Brain microvascular endothelial cell (primary cell): ENCODE measurements at places on chromosomes 2 and 18.

GRCh38 chr2:101895039-101895438 is 96.7 kb upstream of the IL1R2 start:
- no peak for DNase-seq

DNA sequence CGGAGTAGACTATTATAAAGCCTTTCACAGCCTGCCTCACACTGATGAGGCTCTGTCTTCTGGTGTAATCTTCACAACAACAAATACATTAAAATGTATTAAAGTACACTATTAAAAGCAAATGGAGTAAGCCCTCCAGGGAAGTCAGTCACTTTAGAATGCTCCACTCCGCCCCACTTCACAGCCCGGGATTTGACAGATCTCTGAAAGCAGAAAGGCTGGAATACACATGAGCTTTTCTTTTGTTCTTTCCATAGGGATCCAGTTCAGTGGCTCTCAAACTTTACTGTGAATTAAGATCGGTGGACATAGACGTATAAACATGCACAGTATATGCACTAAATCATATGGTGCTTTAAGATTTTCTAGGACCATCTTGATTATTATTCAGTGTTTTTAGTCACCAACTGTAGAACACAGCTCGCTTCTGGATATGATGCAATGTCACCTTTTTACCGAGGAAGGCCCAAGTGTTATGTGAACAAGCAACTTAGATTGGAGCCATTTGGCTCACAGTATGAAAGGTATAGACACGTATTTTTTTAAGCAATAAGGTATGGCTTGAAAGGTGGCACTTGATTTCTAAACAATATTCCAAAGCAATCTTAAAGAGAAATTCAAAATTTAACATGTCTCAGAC is 151.1 kb downstream of the PRKCE start:
- DNase-seq, result no peak

DNA sequence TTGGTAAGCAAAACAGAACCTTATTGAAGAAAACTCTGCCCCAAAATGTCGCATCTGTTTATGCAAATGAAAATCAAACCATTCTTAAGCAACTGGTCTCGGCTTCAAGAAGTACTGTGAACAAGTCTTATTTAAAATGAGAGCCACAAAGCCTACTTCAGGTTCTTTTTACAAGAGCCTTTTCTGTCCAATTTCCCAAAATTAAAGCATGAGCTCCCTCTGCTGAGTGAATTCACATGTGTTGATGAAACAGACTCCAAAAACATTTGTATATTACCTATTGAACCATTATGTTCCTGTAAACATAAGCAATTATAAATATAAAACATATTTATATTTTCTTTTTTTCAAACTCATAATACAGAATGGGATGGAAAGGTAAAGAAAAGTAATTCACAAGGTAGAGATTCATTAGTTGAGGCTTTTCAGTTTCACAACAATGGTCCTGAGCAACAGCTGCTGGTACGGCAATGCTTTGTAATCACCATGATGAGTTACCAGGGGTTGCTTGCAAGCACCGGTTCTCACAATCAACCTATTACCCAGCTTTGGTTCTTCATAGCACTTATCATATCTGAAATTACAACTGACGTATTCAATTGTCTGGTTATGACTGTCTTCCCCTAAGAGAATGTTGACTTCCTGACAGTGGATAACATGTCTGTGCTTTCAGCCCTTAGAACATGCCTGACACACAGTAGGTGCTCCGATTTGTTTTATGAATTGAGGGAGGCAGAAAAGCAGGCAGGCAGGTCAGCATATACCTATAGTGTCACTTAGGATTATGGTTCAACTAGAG is 108.4 kb upstream of the BZW1 start:
- DNase-seq, result peak; percentile 67

GRCh38 chr2:162317861-162318327 is 590 bp downstream of the IFIH1 start:
- DNase-seq, result peak; percentile 5

- no peak for DNase-seq
These were observed 136.1 kb upstream of the TTC39C start for GRCh38 chr18:23878336-23878900.

- DNase-seq, result no peak
These were observed 218.6 kb downstream of the IRS1 start for GRCh38 chr2:226581004-226581403.

- DNase-seq, result no peak
These were observed 11.8 kb downstream of the TTLL4 start for GRCh38 chr2:218722419-218722818.

DNA sequence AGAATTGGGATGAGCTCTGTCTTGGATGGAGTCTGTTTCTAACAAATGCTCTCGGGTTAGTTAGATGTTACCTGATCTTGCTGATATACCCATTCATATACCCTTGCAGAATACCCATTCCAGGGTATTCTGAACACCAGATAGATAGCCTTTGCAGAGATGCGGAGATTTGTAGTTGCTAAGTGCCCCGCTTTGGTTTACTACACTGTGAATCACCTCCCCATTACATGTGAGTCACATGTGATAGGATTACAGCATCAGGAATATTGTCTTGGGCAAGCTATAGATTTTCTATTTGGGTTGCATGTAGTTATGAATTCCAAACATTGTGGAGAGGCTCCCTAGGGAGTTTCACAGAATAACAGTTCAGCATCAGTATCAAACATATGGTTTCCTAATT is 3.8 kb downstream of the VSNL1 start:
- peak; percentile 79 for DNase-seq

DNA sequence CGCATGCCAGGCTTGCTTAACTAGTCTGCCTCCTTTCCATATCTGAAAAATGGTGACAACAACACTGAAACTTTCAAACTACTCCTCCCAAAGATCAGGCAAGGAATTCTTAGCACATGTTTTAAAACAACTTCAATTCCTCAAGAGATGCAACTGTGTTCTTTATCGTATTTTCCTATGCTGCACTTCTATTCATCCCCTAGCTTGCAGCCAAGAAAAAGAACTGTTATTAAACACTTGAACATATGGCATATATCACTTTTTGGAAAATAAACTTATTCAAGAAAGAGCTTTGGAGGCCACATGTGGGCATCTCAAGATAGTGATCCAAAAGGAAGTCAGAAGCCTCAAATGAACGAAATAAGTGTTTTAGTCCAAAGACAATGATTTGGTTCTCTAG is 75.6 kb upstream of the STAM2 start:
- DNase-seq, result no peak

DNA sequence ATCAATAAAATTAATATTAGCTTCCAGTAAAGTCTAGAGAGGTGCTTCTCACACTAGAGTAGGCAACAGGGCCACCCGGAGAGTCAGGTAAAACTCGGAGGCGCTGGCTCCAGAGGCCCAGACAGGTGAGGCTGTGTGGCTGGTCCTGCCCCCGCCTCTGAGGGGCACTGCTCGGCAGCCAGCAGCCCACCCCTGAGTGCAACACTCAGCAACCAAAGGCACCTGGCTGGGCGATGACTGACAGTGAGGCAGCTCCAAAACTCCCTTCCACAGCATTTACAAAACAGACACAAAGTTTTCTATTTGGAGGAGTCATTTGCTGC is 138.8 kb upstream of the ID2 start:
- DNase-seq, result no peak

DNA sequence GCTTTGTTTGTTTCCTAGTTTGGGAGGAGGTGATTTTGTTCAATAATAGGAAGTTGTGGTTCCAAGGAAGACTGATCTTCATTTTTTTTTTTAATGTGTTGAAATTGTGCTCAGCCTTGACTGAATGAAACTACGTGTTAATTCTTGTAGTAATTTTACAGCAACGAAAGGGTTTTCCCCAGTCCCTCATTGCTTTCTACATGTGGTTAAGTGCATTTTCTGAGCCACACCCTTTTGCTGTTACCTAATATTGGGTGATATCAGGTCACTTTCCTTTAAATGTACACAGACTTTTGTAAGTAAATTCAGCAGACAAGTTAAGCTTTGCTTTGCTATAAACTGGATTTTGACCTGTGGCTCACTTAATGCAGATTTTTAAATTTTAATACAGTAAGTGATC is 73.6 kb downstream of the OTX1 start:
- DNase-seq, result no peak

DNA sequence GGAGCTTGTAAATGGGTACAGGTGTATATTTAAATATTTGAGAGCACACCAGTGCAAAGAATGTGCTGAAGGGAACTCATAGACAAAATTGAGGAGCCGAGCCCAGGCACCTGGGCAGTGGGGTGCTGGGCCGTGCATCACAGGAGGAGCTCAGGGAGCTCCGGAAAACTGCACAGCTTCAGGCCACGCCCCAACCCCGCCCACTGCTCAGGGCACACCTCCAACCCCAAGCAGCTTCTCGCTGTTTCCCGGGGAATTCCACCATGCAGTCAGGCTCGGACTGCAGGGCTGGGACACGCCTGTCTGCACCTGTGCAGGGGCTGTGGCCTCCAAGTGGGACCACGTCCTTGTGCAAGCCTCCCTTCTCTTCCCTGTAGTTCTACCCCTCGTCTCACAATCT is 243.0 kb downstream of the HDAC4 start:
- no peak for DNase-seq

DNA sequence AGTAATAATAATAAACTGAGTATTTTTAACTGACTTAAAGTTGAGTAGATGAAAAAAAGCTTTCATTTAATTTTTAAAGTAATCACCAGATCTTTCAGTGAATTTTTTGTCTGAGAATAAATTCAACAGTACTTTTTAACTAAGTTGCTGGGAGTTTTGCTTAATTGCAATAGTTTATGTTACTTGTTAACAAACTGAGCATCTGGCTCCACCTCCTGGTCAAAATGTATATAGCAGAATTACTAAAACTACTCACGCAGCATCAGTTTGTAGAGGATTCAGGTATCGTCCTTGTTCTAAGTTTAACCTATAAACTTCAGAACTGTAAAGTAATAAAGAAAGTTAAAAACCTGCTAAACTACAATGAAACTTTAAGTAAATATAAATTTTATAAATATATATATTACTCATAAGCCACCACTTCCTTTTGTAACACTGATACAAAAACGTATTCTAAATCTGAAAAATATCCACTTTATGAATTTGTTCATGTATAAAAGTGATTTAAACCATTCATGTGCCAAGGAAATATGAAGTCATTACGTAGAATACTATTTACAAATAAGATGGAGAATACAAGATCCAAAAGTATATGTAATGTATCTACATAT is 21.3 kb downstream of the NOL10 start:
- peak; percentile 49 for DNase-seq

DNA sequence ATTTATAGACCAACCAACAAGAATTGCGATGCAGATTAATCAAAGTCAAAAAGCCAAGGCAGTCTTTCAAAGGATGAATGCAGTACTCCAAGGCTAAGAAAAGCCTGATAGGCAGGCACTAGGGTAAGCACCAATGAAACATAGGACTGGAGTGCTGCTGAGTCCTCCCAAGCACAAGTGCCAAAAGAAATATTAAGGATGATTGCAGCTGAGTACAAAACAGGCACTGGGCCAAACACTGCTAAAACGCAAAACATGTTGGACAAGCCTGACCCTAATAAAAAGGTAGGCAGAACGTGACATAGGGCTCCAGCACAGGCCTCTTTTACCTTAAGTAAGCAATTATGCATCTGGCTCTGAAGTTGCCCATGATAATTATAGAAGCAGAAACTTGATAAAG is 160.1 kb upstream of the LRP1B start:
- DNase-seq, result peak; percentile 41

DNA sequence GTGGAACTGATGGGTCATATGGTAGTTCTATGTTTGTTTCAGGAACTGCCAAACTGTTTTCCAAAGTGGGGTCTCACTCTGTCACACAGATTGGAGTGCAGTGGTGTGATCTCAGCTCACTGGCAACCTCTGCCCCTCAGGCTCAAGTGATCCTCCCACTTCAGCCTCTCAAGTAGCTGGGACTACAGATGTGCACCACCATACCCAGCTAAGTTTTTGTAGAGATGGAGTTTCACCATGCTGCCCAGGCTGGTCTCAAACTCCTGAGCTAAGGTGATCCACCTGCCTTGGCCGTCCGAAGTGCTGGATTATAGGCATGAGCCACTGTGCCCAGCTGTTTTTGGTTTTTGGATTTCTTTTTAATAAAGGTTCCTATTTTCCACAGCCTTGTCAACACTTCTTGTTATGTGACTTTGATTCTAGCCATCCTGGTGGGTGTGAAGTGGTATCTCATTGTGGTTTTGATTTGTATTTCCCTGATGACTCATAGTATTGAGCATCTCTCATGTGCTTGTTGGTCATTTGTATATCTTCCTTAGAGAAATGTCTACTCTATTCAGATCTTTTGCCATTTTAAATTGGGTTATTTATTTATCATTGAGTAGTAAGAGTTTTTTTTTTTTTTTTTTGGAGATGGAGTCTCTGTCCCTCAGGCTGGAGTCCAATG is 22.8 kb downstream of the NPC1 start:
- peak; percentile 77 for DNase-seq

DNA sequence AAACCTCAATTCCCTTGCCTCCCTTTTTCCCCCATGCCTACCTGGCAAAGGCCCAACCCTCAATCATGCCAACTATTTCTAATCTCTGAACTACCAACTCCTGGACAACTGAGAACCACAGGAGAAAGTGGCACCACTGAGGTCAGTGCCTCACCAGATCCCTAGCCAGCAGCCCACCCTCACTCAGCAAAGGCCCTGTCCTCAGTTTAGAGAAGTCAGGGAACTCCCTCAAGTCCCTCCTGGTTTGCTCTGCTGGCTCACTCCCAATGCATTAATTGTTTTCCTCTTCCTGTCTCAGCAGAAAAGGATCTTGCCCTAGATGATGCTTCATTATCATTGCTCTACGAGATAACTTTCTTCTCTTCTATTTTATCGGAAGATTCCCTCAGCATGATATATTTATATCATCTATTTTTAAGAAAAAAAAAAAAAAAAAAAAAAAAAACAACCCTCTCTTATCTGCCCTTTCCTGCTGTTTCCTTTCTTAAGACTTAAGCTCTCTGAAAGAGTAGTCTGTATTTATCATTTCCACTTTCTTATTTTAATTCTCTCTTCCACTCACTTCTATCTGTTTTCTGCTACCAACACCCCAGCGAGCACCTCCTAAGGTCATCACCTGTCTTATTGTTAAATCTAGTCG is 22.7 kb upstream of the ZBTB14 start:
- DNase-seq, result no peak

DNA sequence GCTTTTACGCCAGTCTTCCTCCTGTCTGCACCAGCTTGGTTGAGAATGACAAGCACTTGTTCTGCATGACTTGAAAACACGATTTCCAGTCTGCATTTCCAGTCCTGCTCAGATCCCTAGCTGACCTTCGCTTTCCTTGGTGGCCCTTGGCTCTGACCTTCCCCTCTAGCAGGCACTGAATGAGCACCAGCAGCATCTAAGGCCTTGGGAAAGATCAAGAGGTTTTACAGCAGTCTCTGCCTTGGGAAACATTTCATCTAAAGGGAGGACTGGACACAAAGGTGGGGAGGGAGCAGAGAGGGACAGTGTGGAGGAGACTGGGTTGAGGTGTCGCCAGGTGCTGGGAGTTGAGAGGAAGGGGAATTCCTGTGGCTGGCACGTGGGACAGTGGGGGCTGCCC is 30.5 kb downstream of the NTSR2 start:
- no peak for DNase-seq

GRCh38 chr2:207337234-207338219 is 171.8 kb upstream of the KLF7 start:
- DNase-seq, result peak; percentile 59

- DNase-seq, result no peak
These were observed 7.7 kb downstream of the KIF1A start for GRCh38 chr2:240812301-240812680.
